ENCODE measurements at places on chromosomes 16 and 17. TPM values are rescaled to one million over a fixed set of nuclear protein-coding genes. Genes with fewer than 3 reads are reported as not detected.
A peak's percentile ranks its signal among the peaks of the same experiment; 100 is the strongest.

DNA sequence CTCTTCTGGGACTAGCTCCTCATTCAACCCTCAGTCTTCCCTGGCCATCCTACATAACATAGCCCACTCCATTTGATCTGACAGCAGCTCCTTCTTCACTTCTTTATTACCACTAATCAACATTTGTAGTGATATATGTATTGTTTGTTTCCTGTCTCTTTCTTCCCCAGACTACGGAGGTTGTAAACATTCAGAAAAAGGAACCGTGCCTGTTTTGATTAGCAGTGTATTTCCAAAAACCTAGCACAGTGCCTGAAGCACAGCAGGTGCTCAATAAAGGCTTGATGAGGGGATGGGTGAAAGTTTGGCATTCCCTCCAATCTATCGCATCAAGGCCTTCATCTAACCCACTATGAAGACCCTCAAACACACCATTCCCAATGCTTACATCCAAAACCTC is 150.8 kb downstream of the XYLT1 start:
- H3K4me1 ChIP-seq = peaks cover 4% of the 10 kb centered on the region
- no peaks in the 10 kb centered on the region for H3K36me3 ChIP-seq
- no peaks in the 10 kb centered on the region for H3K27me3 ChIP-seq
- DNase-seq = no peak
- H3K27ac ChIP-seq = no peak overlapping the region
- H3K4me3 ChIP-seq = no peak overlapping the region

GRCh38 chr17:1617620-1618174 is 10.9 kb downstream of the SLC43A2 start:
- H3K36me3 ChIP-seq = no peaks in the 10 kb centered on the region
- H3K27me3 ChIP-seq = no peaks in the 10 kb centered on the region
- peak overlapping the region; percentile 59 for H3K27ac ChIP-seq
- H3K4me3 ChIP-seq = no peak overlapping the region

GRCh38 chr16:64151990-64152767 is 969.7 kb downstream of the CDH11 start:
- DNase-seq = no peak
- no peaks in the 10 kb centered on the region for H3K27me3 ChIP-seq
- H3K36me3 ChIP-seq = no peaks in the 10 kb centered on the region
- H3K27ac ChIP-seq = no peak overlapping the region

Gene FGF11
- total RNA-seq = 0.94 TPM

Gene GINS2
- 0.23 TPM for total RNA-seq

DNA sequence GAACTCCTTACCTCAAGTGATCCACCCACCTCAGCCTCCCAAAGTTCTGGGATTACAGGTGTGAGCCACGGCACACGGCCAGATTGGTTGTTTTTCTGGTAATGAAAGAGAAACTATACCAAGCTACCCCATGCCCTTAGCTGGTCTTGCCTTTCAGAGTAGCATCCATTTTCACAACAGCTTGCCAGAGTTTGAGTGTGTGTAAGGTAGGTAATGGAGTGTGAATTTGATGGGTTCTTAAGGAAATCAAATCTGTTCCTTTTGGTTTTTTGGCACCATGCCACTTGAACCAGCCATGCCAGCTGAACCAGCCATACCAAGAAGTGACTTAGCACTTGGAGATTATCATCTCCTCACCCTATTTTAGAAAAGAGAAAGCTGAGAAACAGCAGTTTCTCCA is 5.1 kb downstream of the CALCOCO2 start:
- H3K27ac ChIP-seq = no peak overlapping the region
- no peaks in the 10 kb centered on the region for H3K36me3 ChIP-seq
- peaks cover 13% of the 10 kb centered on the region for H3K4me1 ChIP-seq
- DNase-seq = no peak

Gene SLC39A11
- total RNA-seq = 9.5 TPM

- H3K4me3 ChIP-seq = no peak overlapping the region
- no peaks in the 10 kb centered on the region for H3K36me3 ChIP-seq
- H3K27ac ChIP-seq = no peak overlapping the region
Measured at GRCh38 chr16:3982216-3982615, 101.7 kb upstream of the CREBBP start.

Gene STX4
- 53.8 TPM for total RNA-seq

All from ovary (tissue), 10 donors.